CD14-positive monocyte (primary cell): ENCODE measurements at places on chromosomes 12 and 14. TPM values are rescaled to one million over a fixed set of nuclear protein-coding genes. Genes with fewer than 3 reads are reported as not detected.

DNA sequence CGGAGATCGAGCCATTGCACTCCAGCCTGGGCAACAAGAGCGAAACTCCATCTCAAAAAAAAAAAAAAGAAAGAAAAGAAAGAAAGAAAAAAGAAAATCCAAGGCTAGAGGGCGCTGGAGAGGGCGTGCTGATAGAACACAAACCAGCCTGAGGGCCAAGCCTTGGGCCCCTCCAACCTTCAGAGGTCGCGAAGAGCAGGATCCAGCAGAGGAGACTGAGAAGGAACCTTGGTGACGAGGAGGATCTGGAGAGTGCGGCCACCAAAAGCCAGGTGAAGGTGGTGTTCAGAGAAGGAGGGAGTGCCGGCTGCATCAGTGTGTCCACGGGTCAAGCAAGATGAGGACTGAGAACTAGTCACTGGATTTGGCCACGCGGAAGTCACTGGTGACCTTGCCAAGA, 4.1 kb upstream of the DYNC1H1 start:
- H3K4me1 ChIP-seq = peaks cover 7% of the 10 kb centered on the region
- no peak for DNase-seq
- H3K36me3 ChIP-seq = no peaks in the 10 kb centered on the region
- no peak overlapping the region for H3K27ac ChIP-seq
- no peaks in the 10 kb centered on the region for H3K27me3 ChIP-seq
- H3K4me3 ChIP-seq = no peak overlapping the region

DNA sequence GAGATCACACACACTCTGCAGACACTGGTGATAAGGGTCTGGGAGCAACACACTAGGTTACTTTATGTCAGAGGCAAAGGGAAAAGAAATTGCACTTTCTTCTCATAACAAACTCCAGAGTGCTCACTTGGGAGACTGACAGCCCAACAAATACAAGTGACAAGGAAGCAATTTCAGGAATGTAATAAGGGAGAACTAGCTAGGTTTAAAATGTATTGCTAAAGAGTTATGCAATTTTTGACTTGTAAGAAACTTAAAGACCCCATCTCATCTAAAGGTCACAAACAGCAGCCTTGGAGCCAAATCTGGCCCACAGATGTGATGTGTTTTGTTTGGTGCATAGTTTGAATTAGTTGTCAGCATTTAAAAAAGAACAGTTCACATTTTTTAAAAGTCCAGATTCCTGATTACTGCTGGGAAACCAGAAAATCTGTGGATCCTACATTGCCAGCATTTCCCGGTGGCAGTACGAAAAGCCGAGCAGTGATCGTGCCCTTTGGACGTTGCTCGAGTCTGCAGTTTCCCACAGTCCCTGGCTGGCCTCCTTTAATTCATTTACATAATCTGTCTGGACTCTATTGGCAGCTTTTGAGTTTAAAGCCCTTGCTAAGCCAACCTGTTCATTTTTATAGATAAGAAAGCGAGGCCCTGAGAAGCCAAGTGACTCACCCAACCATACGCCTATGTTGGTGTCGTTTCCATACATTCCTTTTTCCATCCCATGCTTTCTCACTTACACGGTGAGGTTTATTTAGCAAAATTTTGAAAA, 42.0 kb upstream of the ETV6 start:
- DNase-seq = no peak
- no peak overlapping the region for H3K27ac ChIP-seq
- H3K27me3 ChIP-seq = no peaks in the 10 kb centered on the region
- H3K4me3 ChIP-seq = no peak overlapping the region
- H3K4me1 ChIP-seq = peaks cover 11% of the 10 kb centered on the region
- H3K36me3 ChIP-seq = no peaks in the 10 kb centered on the region

GRCh38 chr14:24874514-24875202, 175.3 kb downstream of the STXBP6 start:
- peaks cover 20% of the 10 kb centered on the region for H3K4me1 ChIP-seq
- no peak for DNase-seq
- no peaks in the 10 kb centered on the region for H3K27me3 ChIP-seq
- no peak overlapping the region for H3K27ac ChIP-seq

DNA sequence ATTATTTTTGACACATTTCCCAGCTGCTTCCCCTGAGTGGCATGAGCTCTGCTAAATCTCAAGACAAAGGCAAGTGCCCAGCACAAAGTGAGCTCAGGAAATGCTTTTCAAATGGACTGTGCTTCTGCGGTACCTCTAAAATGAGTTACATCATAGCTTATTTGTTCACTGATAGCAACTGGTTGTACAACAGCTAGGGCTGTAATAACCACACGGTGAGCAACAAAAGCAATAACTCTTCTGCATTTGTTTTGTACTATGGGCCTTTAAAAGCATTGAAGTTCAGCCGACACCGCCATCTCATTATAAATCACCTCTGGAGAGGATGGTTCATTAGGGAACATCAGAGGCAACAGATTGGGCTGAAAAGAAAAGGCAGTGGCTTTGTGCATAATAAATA, 475.0 kb downstream of the GLT1D1 start:
- no peaks in the 10 kb centered on the region for H3K4me1 ChIP-seq
- H3K27me3 ChIP-seq = no peaks in the 10 kb centered on the region
- H3K27ac ChIP-seq = no peak overlapping the region
- H3K36me3 ChIP-seq = no peaks in the 10 kb centered on the region

GRCh38 chr12:92034858-92035401, 110.7 kb downstream of the BTG1 start:
- no peaks in the 10 kb centered on the region for H3K36me3 ChIP-seq
- H3K27me3 ChIP-seq = no peaks in the 10 kb centered on the region
- peak; percentile 31 for DNase-seq
- peak overlapping the region; percentile 48 for H3K4me3 ChIP-seq
- H3K4me1 ChIP-seq = peaks cover 30% of the 10 kb centered on the region

DNA sequence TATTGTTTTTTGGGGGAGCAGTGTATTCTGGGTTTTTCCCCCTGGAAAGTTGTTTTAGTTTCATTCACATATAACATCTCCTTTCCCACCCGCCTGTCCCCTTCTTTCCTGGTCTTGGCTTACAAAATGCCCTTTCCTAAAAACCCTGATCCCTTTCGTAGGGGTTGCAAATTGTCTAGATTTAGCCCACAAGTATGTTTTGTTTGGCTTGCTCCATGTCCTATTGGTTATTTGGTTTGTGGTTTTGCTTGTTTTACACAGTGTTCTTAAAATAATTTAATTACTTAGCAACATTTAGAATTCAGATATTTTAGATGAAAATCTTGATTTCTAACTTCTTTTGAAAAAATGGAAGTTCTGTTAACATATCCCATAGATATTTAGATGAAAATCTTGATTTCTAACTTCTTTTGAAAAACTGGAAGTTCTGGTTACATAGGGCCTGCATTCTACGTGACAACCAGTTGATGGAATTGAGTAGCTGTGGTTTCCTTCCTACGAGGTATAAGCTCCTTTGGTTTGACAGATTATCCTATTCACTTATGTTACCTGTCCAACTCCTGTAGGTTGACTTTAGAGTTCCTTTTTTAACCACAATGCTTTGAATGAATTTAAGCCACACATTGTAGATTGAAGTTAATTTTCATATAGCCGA, 89.2 kb upstream of the TMEM263 start:
- no peak overlapping the region for H3K27ac ChIP-seq
- H3K4me1 ChIP-seq = no peaks in the 10 kb centered on the region
- H3K36me3 ChIP-seq = peaks cover 20% of the 10 kb centered on the region
- peaks cover 7% of the 10 kb centered on the region for H3K27me3 ChIP-seq
- no peak overlapping the region for H3K4me3 ChIP-seq

The PNMA1 gene
- polyA plus RNA-seq = 4.4 TPM

The RILPL2 gene
- 15.4 and 19.3 TPM in 2 replicates for polyA plus RNA-seq

The TEAD4 gene
- polyA plus RNA-seq = not detected in 2 replicates

The SPIC gene
- polyA plus RNA-seq = 0.10 and 0.13 TPM in 2 replicates

The C1R gene
- polyA plus RNA-seq = 0.55 and 0.88 TPM in 2 replicates
